ENCODE measurements at places on chromosomes 1 and 21.

DNA sequence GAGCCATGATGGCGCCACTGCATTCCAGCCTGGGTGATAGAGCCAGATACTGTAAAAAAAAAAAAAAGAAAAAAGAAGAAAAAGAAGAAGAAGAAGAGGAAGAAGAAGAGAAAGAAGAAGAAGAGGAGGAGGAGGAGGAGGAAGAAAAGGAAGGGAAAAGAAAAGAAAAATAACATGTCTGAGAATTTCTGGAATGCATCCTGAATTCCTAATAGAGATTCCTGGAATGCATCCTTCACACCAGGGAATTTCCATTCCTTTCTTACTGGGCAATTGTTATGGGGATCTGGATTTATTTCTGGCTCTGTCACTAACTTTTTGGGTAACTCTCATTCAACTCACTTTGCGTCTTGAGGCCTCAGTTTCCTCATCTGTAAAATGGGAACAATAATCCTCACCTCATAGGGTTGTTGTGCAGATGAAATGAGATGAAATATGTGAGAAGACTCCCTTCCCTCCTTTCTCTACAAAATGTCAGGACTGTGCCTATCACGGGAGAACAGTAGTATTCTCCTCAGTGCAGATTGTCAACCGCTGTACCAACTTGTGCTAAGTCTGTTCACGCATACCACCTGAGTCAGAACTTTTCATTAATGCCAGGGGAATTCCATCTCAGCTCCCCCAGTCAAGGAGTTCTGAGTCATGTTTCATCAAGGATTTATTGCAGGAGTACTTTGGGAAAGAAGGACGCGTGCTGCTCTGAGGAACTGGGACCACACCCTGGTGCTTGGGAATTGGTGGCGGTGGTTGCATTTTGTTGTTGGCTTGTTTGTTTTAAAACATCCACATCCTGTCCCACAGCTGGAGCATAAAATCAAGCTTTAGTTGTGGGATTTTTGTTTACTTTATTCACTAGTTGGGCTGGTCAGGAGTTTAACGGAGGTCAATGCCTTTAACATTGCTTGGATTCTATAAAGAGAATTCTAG is 42.4 kb upstream of the ROR1 start:
- DNase-seq = no peak

DNA sequence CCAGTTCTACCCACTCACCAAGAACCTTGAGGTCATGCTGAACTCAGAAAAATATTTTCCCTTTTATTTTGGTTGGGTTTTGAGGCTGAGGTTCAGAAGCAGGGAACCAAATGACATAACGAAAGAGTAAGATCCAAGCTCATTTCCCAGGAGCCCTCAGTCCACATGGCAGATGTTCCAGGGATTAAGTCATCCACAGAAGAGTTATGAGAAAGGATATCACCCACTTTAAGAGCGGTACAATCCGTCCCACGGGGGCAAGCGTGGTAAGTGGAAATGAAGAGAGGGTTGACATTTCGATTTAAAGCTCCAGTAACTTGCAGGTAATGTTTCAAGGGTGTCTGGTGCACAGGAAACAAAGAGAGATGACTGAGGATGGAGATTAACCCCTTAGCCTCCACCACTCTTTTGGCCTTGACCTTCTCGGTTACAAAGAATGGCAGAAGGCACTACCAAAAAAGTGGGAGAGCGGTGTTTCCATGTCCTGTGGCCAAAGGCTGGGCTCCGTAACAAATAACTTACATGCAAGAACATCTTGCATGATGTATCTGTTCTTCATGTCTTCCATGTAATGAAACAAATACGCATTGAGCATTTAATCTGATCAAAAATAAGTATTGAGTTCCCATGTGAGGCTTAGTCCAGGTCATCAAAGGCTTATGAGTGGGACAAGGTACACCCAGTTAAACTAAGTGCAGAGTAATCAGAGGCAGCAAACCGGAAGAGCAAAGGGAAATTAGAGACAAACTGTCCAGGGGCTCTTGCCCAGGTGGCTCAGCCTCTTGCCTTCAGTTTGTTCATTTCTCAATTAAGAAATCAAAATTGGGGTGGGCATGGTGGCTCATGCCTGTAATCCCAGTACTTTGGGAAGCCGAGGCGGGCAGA is 241.4 kb downstream of the TOMM20 start:
- no peak for DNase-seq

GRCh38 chr1:42747125-42747524 is 7.1 kb upstream of the CLDN19 start:
- peak; percentile 38 for DNase-seq

- no peak for DNase-seq
Observed at GRCh38 chr1:219582296-219582695, 30.6 kb downstream of the ZC3H11B start.

Measured in stimulated activated CD8-positive, alpha-beta memory T cell treated with anti-CD3 and anti-CD28 coated beads, Interleukin-2, amount 100 ng/mL, for 48 hours (primary cell).